ENCODE measurements at places on chromosomes 12 and 14.

- DNase-seq, result no peak
Observed at GRCh38 chr12:113604666-113605065, 133.0 kb upstream of the LHX5 start.

GRCh38 chr12:480831-481816 lies 21.4 kb downstream of the B4GALNT3 start:
- no peak for DNase-seq

DNA sequence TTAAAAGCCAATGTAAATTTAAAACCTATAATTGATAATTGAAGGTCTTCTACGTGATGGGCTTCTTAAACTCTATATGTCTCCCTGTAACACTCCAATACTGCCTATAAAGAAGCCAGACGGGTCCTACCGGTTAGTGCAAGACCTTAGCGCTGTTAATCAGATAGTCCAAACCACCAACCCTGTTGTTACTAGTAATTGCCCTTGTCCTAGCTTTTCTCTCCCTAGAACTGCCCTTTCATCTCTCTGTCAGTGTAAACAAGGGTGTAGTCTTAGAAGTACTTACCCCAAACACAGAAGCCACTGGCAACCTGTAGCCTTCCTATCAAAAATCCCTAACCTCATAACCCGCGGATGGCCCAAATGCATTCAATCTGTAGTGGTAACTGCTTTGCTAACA lies 243.0 kb upstream of the DIO3 start:
- no peak for DNase-seq

- DNase-seq, result no peak
Observed at GRCh38 chr14:89540009-89540829, 123.2 kb upstream of the FOXN3 start.

- no peak for DNase-seq
Observed at GRCh38 chr14:28382444-28383190, 384.0 kb upstream of the FOXG1 start.

- no peak for DNase-seq
Observed at GRCh38 chr14:97411938-97412612, 614.9 kb downstream of the VRK1 start.

DNA sequence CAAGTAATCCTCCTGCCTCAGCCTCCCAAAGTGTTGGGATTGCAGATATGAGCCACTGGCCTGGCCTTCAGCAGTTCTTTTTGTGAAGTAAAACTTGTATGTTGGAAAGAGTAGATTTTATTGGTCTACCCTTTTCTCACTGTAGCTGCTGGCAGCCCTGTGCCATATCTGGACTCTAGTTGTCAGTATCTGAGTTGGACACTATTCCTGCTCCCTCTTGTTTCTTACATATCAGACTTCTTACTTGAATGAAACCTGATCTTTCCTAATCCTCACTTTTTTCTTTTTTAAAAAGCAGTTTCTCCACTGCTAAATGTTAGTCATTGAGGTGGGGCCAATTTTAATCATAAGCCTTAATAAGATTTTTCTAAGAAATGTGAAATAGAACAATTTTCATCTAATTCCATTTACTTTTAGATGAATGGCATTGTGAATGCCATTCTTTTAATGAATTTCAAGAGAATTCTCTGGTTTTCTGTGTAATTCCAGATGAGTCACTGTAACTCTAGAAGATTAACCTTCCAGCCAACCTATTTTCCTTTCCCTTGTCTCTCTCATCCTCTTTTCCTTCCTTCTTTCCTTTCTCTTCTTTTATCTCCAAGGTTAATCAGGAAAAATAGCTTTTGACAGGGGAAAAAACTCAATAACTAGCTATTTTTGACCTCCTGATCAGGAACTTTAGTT lies 88.7 kb downstream of the APAF1 start:
- DNase-seq, result no peak

GRCh38 chr12:12221560-12221959 lies 45.3 kb downstream of the LRP6 start:
- DNase-seq, result no peak

DNA sequence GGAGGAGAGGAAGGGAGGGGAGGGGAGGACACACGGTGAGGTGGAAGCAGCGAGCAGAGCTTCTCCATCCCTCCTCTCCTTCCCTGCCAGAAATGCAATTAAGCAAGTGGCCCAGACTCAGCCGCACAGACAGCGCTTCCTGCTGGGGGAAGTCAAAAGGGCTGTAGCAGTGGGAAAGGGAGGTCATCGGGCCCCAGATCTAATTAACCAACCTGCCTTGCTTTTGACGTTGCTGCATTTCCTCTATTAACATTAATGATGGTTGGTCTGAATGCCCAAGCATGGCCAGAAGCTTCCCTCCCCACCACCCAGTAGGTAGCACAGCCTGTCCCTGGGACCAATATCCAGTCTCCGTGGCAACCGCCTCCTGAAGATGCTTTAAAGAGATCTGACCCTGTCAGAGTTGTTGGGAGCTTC lies 4.6 kb upstream of the NGB start:
- DNase-seq, result no peak

DNA sequence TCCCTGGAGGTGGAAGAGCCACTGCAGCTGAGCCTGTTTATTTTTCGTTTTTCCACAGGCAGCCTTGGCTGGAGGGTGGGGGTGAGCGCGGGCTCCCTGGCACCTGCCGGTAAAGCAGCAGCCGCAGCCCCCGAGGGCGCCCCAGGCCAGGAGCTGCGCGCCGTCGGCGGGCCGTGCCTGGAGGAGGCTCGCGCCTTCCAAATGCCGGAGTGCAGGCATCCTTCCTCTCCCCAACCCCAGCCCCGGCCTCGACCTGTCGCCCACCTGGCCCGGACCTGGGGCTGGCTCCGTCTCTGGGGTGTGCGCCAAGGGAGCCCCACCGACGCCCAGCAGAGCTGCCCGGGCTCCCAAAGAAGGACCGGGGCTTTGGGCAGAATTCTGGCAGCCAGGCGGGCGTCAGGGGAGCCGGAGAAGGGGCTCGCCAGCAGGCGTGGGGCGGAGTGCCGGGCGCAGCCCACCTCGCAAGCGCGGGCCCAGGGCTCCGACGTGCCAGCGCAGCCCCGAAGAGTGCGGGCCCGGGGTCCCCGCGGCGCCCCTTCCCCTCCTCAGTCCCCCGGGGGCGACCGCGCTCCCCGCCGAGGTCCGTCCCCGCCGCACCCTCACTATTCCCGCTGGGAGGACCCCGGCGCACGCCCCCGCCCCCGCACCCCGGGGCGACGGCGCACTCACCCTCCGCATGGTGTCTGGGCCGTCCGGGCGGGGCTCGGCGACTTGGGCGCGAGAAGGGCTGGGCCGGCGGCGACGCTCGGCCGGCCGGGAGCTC lies 130.3 kb downstream of the NDUFA12 start:
- DNase-seq, result no peak

- DNase-seq, result no peak
Observed at GRCh38 chr12:80219345-80219744, 120.0 kb downstream of the OTOGL start.

DNA sequence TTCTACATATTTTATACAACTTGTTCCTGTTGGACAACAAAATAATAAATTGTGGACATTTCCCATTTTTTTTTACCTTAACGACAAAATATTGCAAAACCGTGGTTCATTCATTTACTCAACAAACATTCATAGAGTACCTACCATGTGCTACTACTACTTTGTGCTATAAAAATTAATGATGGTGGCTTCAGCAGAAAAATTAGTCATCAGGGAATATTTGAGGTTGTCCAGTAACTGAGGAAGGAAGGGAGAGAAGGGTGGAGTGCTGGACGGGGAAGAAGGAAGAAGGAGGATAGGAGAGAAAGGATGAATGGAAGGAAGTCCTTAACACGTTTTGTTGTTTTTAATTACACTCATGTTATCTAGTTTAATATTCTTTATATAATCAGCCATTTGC lies 53.7 kb downstream of the PPFIBP1 start:
- no peak for DNase-seq

- no peak for DNase-seq
Observed at GRCh38 chr12:66960704-66961690, 282.1 kb upstream of the GRIP1 start.

GRCh38 chr14:65024957-65025356 lies 38.3 kb downstream of the FNTB start:
- DNase-seq, result no peak

- DNase-seq, result no peak
Observed at GRCh38 chr12:116011217-116011616, 266.3 kb downstream of the MED13L start.

GRCh38 chr12:100356644-100357223 lies at the start of gene SLC17A8:
Gene SLC17A8 (plus strand): TSS chr12:100357074. CDS start chr12:100357392, 318 bp downstream.
- DNase-seq, result no peak

- no peak for DNase-seq
Observed at GRCh38 chr14:76784266-76784874, 23.1 kb downstream of the VASH1 start.

- peak; percentile 3 for DNase-seq
Observed at GRCh38 chr14:56065621-56066290, 52.5 kb upstream of the PELI2 start.

DNA sequence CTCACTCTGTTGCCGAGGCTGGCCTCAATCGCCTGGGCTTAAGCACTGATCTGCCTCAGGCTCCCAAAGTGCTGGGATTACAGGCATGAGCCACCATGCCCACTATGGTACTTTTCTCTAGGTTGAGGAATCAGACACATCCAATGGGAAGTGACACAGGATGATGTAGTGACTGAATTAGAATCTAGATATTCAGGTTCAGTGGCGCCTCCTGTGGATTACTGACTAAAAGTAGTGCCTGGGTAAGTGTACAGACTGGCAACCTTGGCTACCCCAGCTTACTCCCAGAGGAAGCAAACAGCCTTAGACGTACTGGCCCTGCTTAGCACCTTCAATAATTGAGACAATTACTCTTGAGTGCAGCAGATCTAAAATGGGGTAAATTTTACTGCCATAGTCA lies 22.8 kb downstream of the GALNT8 start:
- DNase-seq, result no peak

DNA sequence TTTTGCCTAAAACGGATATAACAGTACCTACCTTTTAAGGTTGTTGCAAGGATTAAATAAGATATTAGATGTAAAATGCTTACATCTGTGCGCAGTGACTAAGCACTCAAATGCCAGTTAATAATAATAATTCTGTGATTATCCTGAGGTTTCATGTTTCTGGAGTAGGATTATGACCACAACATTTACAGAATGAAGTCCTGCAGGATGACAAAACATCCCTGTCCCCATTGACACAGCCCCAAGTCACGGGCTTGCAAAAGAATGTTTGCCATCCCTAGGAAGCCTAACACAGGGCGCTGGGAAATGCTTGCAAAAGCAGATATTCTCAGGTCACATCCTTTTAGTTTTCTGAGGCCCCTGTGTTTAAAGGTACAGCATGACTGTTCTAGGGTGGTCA lies 20.1 kb downstream of the SUSD6 start:
- no peak for DNase-seq

DNA sequence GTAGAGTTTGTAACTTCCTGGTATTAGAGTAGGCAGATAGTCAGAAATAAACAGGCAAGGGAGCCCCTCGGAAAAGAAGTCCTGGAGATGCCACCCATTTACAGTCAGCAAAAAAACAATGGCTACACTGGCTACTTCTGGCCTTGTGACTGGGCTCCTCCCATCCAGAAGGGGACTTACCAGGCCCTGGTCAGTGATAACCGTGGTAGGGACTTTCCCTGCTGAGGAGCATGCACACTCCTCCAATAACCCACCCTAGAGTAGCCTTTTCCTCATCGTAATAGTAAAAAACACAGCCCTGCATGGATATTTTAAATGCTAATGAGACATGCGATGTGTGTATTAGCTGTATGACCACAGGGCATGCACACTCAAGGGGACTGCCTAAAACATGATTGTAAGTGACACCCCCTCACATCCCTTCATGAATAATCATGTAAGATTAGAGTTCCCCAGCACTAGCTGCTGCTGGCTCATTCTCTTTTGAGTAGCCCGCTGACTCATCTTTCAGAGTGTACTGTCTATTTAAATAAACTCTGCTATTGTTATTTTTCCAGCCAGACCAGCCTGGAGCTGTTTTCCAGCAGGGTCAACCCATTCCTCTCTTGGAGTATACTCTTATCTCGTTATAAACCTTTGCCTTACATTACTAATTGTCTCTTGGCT lies 413.8 kb upstream of the TMTC1 start:
- no peak for DNase-seq
